Stimulated activated CD8-positive, alpha-beta memory T cell treated with anti-CD3 and anti-CD28 coated beads, Interleukin-15, amount 100 ng/mL, for 48 hours (primary cell): ENCODE measurements at places on chromosomes 3 and 15.

- DNase-seq, result no peak
Measured at GRCh38 chr15:56077081-56077480, 83.7 kb upstream of the NEDD4 start.

GRCh38 chr3:157029365-157029790 is 130.6 kb downstream of the CCNL1 start:
- no peak for DNase-seq

- no peak for DNase-seq
Measured at GRCh38 chr3:126412841-126413692, 18.4 kb downstream of the CFAP100 start.

DNA sequence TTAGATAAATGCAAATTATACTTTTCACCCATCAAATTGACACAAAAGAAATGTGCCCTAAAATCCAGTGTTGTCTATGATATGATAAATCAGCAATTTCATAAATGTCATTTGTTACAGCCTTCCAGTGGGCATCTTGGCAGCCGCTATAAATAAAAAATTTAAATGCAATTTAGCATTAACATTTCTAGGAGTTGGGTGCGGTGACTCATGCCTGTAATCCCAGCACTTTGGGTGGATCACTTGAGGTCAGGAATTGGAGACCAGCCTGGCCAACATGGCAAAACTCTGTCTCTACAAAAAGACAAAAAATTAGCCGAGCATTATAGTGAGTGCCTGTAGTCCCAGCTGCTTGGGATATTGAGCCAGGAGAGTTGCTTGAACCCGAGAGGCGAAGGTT is 65.9 kb upstream of the POMGNT2 start:
- DNase-seq, result no peak

GRCh38 chr15:101684384-101684783 is 32.2 kb upstream of the TM2D3 start:
- DNase-seq, result no peak

- no peak for DNase-seq
Measured at GRCh38 chr3:29144807-29145206, 136.1 kb upstream of the RBMS3 start.

DNA sequence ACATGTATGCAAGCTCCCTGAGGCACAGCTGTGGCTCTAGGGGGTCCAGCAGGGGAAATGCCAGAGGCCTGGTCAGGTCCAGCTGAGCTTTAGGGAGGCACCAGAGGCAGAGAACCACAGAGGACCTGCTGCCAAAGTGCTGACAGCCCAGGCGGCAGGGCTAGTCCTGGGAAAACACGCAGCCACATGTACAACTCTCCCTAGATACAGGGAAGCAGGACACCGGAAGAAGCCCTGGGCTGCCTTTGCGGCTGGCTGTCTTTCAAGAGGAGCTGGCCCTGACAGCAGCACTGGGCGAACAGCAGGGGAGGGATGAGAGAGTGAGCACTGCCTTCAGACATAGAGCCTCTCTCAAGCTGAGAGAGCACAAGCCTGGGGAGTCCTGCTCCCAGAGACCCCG is 40.7 kb downstream of the RFT1 start:
- DNase-seq, result no peak

GRCh38 chr15:100705841-100706240 is 103.5 kb downstream of the ASB7 start:
- no peak for DNase-seq

- no peak for DNase-seq
Measured at GRCh38 chr3:16176391-16177030, 2.0 kb downstream of the GALNT15 start.

GRCh38 chr3:71240034-71240433 is 343.5 kb downstream of the FOXP1 start:
- DNase-seq, result no peak

- DNase-seq, result no peak
Measured at GRCh38 chr15:89998923-89999675, 2.0 kb upstream of the ZNF710 start.

DNA sequence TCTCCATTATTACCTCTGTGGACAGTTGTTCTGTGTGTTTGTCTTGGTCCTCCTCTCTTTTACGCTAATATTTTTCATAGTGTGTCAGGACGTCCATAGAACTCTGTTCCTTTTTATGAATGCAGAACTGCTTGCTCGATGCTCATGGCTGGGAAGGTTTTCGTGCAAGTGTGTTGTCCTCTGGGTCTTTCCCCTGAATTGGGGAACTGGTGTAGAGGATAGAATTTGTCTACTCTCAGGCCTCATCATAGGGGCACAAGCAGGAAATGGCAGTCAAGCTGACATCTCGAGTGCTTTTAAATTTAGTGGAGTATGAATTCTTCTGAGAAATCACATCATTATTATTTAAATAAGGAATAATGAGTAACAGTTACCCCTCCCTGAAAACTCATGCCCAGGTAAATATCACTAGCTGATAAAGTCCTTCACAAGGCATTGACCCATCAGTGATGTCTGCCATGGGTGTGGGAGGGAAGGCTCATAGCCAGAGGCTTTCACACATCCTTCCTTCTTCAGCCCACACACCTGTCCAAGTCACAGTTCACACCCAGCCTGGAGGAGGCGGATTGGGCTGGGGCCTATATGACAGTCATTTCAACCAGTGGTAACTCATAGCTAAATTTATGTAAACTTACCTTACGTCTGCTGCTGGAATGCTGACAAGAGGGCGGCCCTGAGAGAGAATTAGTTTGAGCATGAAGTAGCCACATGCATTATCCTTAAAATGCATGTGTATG is 226.1 kb downstream of the PLCL2 start:
- DNase-seq, result peak; percentile 6

GRCh38 chr3:151838574-151839312 is 24.8 kb downstream of the AADAC start:
- DNase-seq, result no peak

GRCh38 chr3:43872301-43872700 is 181.6 kb downstream of the ABHD5 start:
- no peak for DNase-seq

DNA sequence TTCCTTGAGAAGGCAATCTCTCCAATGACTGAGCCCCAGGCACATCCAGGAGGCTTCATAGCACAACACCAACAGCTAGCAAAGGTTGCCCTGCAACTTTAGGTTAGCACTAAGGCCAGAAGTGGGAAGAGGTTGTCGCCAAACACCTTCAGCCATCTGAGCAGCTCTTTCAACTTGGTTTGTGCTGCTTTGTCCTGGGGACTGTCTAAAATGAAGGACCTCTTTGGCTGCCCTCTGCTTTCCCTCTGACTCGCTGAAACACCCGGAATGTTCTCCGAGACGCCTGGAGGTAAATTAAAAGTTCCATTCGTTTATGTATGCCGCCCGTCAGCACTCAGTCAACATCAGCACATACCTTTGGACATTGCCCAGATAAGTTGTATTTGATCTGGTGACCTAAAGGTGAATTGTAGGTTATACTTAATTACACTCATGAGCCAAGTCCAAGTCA is 121.2 kb upstream of the NR2F2 start:
- DNase-seq, result no peak

GRCh38 chr3:161890147-161890625 is 393.6 kb downstream of the OTOL1 start:
- DNase-seq, result no peak

- DNase-seq, result no peak
Measured at GRCh38 chr15:29003840-29004233, 118.1 kb downstream of the APBA2 start.

DNA sequence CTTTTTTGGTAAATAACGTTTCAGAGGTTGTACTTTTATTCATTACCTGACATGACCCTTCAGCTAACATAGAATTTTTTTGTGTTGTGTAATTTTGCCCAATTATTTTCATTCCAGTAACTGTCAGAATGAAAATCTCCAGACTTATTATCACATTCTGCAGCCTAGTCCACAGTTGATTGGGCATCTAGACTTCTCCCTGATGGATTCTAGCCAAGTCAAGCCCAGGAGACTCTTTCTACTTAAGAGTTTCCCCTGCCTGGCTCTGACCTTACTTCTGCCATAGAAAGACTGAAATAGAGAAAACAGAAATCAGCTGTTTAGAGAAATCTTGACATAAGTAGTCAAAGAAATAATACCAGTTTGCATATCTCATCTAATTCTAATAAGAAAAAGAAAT is 82.9 kb upstream of the CDAN1 start:
- no peak for DNase-seq

DNA sequence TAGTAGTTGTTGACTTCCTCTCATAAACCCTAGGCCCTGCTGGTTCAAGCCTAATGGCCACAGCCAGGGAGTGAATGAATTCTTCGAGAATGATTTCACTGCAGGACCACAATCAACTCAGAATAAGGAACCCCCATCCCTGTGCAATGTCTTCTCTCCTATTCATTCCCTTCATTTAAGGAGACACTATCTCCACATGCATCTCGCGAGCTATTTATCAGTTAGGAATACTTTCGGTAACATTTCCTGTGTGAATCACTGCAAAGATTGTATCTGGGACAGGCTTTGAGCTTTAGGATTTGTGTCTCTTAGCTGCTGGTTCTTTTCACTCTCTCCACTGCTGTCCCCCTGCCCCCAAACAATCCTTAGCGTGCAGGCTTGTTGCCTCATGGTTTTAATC is 94.4 kb downstream of the MYLK start:
- DNase-seq, result no peak

DNA sequence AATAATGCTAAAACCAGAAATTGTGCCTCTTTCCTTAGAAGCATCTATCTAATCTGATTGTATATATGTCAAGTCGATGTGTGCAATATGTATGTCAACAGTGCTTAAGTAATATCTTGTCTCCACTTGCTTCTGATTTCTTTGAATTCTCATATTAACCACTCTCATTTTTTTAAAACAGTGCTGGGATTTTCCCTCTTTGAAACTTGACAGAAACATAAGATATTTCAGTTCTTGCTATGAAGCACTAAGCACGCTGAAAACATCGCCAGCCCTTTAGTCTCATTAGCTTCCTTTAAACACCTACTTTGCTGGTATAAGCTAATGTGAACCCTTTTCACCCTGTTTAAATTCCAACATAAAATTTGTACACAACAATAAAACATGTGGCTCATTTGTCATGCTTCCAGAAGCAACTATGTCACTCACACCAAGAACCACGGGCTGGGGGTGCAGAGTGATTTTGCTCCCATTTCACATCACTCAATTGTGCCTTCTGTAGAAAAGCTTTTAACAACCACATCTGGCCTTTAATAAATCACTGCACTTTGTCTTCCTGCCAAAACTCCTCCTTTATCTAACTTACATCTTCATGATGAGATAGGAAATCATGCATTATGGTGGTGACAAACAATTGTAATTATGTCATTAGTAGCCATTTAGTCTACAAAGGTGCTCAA is 185.2 kb downstream of the FOXP1 start:
- DNase-seq, result no peak

DNA sequence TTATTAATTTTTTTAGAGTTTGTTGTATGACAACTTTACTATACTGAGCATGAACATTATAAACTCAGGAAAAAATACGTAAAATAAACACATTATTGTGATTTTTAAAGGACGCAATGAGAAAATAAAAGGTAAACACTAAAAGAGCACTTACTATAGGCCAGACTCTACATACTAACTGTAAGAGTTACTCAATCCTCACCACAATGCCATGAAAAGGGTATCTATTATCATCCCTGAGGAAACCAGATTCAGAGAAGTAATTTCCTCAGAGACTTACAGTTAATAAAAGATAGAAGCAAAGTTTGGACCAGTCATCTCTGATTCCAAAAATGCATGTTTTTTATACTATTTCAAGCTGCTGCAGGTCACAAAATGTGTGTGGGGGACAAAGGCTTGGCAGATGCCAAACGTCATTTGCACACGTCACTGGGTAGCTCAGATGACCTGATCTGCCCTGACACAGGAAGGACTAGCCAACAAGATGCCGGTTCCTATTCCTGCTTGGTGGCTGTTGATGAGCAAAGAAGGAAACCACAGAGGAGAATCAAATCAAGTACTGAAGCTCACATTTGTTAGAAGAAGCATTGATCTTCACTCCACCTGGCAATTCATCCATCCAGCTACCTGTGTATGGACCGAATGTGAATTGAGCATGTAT is 42.3 kb downstream of the KLHL6 start:
- peak; percentile 34 for DNase-seq

- DNase-seq, result no peak
Measured at GRCh38 chr3:27174530-27174929, 194.7 kb downstream of the NEK10 start.

GRCh38 chr3:59273976-59274375 is 224.2 kb upstream of the CFAP20DC start:
- DNase-seq, result no peak

- no peak for DNase-seq
Measured at GRCh38 chr3:74845081-74845480, 230.6 kb upstream of the CNTN3 start.

GRCh38 chr15:80242132-80242769 is 9.8 kb downstream of the CTXND1 start:
- DNase-seq, result no peak

GRCh38 chr3:39532777-39533176 is 65.3 kb downstream of the MOBP start:
- DNase-seq, result no peak

DNA sequence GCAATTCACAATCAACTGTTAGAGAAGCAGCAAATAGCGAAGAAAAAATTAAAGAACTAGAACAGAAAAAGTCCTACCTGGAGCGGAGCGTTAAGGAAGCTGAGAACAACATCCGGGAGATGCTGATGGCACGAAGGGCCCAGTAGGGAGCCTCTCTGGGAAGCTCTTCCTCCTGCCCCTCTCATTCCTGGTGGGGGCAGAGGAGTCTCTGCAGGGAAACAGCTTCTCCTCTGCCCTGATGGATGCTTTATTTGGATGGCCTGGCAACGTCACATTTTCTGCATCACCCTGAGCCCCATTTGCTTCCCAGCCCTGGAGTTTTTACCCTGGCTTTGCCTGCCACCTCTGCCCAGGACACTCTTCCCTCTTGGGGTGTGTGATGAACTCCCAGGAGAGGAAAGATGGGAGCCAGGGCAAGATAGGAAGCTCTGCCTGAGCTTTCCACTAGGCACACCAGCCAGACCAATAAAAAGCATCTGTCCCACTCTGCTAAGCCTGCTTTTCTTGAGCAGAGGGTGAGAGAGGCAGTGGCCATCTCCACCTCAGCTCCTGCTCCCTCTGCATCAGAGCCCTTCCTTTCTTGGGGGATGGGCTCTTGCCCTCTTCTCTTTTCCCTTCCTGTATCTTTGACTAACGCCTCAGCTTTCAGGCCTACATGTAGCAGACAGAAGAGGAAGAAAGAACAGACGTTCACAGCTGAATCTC is 39.4 kb downstream of the PPARG start:
- DNase-seq, result no peak

DNA sequence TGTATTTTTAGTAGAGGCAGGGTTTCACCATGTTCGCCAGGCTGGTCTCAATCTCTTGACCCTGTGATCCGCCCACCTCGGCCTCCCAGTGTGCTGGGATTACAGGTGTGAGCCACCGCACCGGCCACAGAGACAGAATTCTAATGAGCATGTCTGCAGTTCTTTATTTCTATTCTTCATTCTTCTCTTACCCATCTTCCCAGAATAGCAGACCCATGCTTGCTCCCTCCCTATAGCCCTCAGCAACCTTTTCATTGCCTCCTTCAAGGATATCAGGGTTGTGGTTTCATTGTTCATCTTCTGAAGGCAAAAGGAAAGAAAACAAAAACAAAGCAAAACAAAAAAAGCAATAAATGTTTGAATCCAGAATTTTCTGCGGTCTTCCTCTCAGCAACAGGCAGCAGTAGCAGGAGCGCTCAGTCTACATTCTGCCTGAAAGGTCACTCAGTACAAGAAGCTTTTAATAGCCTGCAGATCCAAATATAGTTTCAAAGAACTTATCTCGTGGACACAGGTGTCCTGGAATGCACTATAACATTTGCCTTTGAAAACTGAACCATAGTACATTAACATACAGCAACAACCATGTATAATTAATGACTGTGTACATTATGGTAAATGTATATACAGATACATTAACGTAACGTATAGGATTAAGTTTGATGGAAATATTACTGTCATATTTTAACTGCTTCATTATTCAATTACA is at the start of gene SMCO1:
Gene SMCO1, minus strand, starts transcription at position 434 of the 709 bp plus-strand sequence. Its CDS starts 137 bp downstream, at position 297.
- DNase-seq, result no peak

- no peak for DNase-seq
Measured at GRCh38 chr15:70545526-70545925, 217.8 kb downstream of the UACA start.
